Stimulated activated CD8-positive, alpha-beta memory T cell treated with anti-CD3 and anti-CD28 coated beads, Interleukin-4, amount 100 ng/mL, for 1 hour (primary cell): ENCODE measurements at places on chromosomes 2 and 18.

GRCh38 chr2:76958749-76959148 is 563.4 kb downstream of the LRRTM4 start:
- no peak for DNase-seq

- no peak for DNase-seq
Observed at GRCh38 chr2:8606226-8606625, 75.6 kb upstream of the ID2 start.

- no peak for DNase-seq
Observed at GRCh38 chr2:71721362-71721665, 268.0 kb downstream of the DYSF start.

DNA sequence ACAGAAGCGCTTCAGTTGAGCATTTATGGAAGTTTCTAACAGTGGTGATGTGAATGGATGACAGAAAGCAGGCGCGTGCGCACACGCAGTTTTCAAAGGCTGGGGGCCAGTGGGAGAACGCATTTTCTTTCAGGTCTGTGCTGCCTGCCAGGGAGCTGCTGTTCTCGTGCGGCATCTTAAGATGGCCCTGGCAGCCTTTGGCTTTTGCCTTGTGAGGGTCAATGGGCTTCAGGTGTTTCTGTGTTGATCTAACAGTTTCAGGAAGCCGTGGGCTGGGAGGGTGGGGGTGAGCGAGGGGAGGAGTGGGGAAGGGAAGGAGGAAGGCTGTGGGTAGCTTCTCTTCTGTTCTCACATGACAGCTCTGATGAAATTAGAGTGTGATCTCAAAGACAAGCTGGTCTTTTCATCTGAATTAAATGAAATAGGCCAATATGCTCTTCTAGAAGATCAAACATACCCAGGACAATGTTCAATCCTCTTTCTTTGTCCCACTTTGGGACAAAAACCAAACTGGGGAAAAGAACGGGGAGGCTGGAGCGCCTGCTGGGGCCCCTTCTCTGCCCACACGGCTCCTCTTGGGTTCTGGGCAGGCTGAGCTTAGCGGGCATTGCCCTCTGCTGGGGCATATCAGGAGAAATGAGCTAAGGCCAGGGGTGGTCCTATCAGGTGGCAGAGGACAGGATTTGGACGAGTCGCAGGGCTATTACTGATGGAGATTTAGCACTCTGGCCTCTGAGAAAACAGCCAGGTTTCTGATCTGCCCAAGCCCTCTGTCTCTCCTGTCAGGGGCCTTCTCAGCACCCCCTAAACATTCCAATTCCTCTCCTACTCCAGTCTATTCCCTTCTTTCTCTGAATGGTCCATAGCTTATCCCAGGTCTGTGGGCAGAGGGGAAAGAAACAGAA is 126.2 kb upstream of the LGALSL start:
- peak; percentile 31 for DNase-seq

- DNase-seq: no peak
Observed at GRCh38 chr2:218256612-218257350, 4.0 kb upstream of the GPBAR1 start.

GRCh38 chr2:100620481-100620880 is 57.7 kb downstream of the PDCL3 start:
- no peak for DNase-seq

DNA sequence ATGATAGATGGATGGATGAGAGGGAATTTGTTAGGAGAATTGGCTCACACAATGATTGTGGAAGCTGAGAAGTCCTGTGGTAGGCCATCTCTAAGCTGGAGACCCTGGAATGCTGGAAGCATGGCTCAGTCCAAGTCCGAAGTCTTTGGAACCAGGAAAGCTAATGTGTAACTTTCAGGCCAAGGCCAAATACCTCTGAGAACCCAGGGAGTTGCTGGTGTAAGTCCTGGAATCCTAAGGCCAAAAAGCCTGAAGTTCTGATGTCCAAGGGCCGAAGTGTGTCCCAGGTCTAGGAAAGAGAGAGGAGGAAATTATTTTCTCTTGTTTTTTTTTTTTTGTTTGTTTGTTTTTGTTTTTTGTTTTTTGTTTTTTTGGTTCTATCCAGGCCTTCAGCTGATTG is 492.2 kb upstream of the GCFC2 start:
- DNase-seq: no peak

- no peak for DNase-seq
Observed at GRCh38 chr18:1806884-1807615, 764.3 kb downstream of the METTL4 start.

DNA sequence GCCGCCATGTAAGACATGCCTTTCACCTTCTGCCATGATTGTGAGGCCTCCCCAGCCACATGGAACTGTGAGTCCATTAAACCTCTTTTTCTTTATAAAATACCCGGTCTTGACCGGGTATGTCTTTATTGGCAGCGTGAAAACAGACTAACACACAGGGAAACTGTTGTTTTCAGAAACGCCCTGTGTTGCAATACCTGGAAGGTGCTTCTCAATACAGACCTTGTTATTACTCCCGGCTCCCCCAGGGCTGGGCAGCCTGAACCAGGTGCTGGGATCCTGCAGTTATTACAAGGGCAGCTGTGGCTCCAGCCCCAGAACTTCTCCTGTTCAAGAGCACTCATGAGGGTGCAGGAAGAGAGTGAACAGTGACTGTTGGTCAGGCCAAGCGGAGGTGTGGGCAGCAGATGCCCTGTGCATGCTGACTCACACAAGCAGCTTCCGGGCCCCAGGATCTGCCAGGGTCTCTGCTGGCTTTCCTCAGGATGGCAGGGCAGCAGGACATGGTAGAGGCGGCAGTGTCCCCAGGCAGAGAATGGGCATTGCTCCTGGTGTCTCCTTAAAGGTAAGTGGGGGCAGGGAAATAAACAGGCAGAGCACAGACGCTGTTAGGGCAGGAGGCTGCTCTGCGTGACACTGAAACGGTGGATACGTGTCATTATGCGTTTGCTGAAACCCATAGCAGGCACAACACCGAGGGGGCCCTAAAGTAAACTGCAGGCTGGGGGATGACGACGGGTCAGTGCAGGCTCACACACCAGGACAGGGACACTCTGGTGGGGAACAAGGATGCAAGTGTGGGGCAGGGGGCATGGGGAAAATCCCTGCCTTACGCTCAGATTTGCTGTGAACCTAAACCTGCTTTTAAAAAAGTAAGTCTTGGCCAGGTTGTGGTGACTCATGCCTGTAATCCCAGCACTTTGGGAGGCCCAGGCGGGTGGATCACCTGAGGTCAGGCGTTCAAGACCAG is 89.1 kb downstream of the NDUFA10 start:
- DNase-seq: no peak

- no peak for DNase-seq
Observed at GRCh38 chr2:42183775-42184174, 14.6 kb downstream of the EML4 start.

DNA sequence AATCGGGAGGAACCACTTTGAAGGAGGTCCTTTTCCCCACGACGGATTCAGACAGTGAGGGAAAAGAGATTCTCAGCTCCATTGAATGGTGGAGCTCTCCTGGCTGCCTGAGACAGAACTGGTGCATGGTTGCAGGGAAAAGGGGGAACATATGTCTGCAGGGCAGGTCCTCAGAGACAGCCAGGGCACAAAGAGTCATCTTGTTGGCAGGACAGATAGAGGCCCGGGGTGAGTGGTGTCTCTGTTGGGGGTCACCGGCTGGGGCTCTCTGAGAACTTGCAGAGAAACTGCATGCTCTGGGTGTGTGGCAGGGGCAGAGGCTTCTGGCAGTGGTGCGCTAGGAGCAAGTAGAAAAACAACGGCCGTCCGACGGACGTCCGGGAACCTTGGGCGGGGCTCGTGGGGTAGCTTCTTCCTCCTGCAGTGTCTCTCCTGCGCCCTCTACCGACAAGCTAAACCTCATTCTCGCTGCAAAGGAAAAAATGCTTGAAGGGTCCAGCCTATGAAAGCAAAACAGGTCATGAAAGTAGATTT is 94.3 kb downstream of the CDCA7 start:
- peak; percentile 21 for DNase-seq

GRCh38 chr18:32530947-32531651 is 60.4 kb upstream of the GAREM1 start:
- DNase-seq: no peak

DNA sequence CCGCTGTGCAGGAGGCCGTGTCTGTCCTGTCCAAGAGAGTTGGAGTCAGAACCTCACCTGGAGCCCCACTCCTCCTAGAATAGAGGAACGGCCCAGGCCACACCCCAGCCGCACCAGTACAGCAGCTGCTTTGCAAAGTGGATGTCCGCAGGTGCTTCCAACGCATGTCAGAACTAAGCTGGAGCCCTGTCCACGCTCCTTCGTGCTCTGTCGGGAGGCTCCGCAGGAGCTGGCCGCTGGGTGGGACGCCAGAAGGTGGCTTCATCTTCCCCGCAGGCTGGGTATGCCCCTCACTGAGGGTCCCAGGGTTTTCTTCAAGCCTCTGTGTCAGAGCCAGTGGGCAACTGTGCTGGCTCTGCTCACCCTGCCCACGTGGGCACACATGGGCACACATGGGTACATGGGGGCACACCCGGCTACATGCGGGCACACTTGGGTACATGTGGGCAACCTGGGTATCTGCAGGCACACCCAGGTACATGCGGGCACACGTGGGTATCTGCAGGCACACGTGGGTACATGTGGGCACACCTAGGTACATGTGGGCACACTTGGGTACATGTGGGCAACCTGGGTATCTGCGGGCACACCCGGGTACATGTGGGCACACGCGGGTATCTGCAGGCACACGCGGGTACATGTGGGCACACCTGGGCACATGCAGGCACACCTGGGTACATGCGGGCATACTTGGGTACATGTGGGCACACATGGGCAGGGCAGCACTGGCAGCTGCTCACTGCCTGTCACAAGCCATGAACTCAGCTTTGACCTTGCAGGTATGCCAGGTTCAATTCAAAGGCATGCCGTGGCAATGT is 67.1 kb upstream of the CTDP1 start:
- DNase-seq: no peak

DNA sequence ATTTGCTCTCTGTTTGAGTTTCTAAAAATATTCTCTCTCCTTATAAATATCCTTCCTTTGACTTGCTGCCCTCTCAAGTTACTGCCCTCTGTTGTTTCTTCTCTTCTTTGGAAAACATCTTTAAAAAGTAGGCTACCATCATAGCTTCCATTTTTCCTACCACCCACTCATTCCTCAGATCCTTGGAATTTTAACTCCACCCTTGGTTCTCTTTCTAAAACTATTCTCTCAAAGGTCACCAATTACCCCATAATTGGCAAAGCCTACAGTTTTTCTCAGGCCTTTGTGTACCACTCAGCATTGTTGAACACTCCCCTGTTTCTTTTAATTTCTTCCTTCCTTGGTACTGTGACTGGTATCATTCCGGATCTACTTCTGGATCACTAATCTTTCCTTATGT is 43.0 kb upstream of the ITGAV start:
- DNase-seq: no peak

- DNase-seq: no peak
Observed at GRCh38 chr18:40152859-40153258, 1802.2 kb upstream of the PIK3C3 start.

DNA sequence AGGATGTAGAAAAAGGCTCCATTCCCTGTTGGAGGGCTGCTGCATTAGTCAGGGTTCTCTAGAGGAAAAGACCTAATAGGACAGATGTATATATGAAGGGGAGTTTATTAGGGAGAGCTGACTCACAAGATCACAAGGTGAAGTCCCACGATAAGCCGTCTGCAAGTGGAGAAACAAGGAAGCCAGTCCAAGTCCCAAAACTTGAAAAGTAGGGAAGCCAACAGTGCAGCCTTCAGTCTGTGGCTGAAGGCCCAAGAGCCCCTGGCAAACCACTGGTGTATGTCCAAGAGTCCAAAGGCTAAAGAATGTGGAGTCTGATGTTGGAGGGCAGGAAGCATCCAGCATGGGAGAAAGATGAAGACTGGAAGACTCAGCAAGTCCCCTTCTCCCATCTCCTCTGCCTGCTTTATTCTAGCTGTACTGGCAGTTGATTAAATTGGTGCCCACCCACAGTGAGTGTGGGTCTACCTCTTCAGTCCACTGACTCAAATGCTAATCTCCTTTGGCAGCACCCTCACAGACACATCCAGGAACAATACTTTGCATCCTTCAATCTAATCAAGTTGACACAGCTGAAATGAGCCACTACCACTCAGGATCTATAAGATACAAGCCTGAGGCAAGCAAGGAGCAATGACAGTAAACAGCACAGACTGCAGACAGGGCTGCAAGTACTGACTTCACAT is 30.0 kb upstream of the ATG16L1 start:
- no peak for DNase-seq

- no peak for DNase-seq
Observed at GRCh38 chr2:1640301-1641135, 103.8 kb downstream of the PXDN start.

DNA sequence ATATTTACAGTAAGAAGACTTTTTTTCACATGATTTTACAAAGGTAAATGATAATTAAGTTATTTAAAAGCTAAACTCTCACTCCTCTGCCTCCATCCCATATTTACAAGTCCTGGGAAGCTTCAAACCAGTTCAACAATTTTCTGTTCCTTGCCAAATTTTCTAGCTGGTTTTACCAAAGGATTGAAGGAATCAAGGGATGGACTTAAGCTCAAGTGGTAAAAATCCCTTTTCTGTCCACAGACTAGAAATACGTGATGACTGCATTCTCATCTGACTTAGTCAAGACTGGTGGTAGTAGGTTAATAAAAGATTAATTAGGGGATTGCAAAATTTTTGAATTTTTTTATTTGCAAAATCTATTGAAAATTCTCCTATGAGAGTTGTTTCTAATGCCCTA is 297.3 kb downstream of the MTX2 start:
- DNase-seq: no peak

GRCh38 chr2:213007290-213007838 is 144.0 kb downstream of the IKZF2 start:
- DNase-seq: no peak

DNA sequence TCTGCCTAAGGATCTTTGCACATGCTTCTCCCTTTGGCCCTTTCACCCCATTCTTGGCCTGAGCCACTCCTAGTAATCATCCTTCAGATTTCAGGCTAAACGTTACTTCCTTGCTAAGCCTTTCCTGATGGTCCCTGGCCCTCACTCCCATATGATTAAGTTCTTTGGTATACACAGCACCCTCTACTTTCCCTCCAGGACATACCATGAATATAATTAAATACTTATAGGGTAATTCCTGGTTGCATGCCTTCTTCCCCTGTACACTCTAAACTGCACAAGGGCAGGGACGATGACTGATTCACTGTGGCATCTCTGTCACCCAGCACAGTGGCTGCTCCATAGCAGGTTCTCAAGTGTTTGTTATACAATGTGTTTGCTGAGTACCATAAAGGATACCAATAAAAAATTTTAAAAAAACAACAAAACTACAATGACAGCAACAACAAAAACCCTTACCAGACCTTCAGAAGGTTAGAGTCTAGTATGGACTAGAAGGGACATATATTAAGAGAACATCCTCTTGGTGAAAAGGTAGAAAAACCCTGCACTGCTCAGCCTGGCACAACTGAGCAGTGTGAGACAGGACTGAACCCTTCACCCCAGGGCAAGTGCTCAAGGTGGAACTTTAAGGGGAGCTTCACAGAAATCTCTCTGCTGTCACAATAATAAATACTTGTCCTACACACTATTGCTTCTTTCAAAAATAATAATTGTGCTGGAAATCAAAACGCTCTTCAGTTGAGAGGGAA is 76.2 kb downstream of the AAK1 start:
- DNase-seq: no peak
